ENCODE measurements at places on chromosomes 4 and X.

- no peak for DNase-seq
These were observed 345.8 kb upstream of the SPANXN1 start for GRCh38 chrX:144901521-144901920.

DNA sequence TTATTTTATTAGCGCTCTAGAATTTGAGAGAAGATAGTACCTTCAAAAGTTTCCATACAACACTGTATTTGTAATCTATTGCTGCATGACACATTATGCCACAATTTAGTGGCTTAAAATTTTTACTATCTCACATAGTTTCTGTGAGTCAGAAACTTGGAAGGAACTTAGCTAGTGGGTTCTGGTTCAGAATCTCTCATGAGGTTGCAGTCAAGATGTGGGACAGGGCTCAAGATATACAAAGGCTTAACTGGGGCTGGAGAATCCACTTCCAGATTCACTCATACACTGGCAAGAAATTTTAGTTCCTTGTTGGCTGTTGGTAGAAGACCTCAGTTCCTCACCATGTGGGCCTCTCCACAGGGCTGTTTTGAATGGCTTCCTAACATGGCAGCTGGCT is 11.5 kb upstream of the C4orf54 start:
- DNase-seq, result no peak

DNA sequence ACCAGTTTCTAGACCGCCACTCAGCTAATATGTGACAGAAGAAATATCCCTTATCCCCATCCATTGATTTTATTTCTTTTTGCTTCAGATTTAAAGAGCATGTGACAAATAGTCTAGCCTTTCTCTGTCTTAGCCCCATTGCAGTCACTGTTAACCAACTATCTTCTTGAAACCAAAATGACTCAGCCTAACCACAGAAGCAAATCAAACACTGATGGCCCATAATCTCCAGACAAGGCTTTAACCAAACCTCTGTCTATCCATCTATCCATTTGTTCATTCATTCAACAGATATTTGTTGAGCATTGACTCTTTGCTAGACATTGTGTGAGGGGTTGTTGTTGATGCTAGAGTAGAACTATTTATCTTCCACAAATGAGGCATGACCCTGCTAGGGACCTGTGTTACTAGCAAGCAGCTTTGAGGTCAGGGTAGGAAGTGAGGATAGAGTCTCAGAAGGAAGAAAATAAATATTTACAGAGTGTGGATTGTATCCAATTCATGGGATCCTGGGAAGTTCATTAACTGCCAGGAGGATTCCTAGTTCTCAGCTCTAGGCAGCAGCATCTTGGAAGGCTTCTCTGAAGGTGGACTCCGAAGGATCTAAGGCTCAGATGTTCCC is 22.5 kb downstream of the HNRNPH2 start:
- no peak for DNase-seq

DNA sequence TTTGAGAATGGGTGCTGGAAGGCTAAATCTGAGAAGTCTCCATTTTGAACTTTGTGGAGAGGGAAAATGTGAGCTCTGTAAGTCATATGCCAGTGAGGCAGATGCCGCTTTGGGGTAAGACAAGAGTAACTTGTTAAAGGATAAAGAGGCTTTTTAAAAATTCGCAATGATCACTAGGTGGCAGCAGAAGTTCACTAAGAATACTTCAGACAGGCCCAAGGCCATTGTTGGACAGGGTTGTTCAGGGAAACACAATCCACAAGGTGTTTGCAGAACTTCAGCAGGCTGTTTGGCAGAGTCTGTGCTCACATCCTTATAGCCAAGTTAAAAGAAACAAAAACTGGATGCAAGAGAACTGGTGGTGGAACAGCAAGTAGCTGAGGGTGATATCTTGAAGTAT is 13.7 kb upstream of the PIGA start:
- peak; percentile 68 for DNase-seq
